ENCODE measurements at places on chromosomes 5 and 9.

- ATAC-seq, result no peak
Measured at GRCh38 chr9:27701587-27701986, 128.3 kb upstream of the C9orf72 start.

DNA sequence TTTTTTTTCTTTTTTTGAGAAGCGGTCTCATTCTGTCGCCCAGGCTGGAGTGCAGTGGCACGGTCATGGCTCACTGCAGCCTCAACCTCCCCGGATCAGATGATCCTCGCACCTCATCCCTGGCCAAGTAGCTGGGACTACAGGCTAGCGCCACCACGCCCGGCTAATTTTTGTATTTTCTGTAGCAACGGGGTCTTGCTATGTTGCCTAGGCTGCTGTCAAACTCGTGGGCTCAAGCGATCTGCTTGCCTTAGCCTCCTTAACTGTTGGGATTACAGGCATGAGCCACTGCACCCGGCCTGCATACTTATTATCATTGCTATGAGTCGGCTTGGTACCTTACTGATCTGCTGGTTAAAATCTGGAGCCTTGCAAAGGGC lies 790 bp upstream of the IARS1 start:
- peak; percentile 40 for ATAC-seq

DNA sequence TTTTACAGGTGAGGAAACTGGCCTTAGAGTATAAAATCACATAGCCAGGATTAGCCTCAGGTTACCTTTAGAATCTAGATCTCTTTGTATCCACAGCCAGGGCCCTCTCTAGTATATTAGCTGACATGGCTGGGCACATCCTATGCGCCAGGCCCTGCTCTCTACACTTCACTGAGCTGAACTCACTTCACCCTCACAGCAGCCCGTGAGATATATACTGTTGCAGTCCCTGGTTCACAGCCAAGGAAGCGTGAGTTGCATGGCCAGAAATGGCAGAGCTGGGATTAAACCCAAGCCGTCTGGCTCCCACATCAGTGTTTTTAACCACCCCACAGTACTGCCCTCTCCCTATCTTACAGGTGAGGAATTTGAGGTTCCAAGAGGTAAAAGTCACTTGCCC lies 58.4 kb downstream of the DAB2IP start:
- ATAC-seq, result no peak

- ATAC-seq, result peak; percentile 93
Measured at GRCh38 chr5:159878988-159879471, 37.3 kb upstream of the ADRA1B start.

DNA sequence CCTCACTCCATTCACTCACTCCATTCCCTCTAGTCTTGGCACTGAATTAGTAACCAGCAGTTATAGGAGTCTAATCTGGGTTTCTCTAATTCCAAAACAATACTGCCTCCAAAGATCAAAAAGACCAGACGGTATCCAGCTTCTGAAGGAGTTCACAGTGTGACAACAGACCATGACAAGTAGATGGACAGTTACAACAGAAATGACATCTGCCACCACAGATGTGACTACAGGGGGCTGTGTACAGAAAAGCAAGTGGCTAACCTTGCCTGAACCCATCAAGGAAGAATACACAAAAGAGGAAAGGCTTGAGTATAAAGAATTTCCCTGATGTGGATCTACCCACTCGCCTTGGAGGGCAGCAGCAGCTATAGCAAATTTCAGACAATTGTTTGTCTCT lies 112.4 kb downstream of the ACTL7B start:
- no peak for ATAC-seq

- peak; percentile 72 for ATAC-seq
Measured at GRCh38 chr9:87498046-87498810, 561 bp downstream of the DAPK1 start.

DNA sequence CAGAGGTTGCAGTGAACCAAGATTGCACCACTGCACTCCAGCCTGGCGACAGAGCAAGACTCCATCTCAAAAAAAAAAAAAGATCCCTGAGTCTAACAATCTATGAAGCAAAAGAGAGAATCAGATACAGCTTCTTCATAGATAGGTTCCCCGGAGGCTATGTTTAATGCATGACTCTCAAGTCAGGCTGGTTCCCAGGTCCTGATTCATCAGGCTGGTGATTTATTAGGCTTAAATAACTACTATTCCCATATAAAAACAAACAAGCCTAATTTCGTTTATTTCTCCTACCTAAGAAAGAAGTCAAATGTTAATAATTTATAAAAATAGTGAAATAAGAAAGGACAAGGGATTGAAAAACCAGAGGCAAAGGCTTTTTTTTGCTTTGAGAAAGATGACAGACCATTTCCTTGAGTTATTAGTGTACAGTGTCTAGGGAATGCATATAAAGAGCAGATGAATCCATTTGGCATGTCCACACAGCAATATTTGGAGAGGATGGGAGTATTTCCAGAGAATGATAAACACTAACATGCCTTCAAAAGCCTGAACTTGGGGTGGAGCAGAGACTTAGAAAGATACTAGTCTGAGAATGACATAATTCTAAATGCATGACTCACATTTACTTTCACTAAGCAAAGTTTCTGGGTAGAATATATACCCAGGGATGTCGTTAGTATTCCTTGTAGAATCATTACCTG lies 115.3 kb downstream of the NREP start:
- peak; percentile 90 for ATAC-seq

- ATAC-seq, result no peak
Measured at GRCh38 chr5:37549411-37549810, 170.3 kb downstream of the WDR70 start.

GRCh38 chr5:104347119-104347708 lies 784.6 kb upstream of the NUDT12 start:
- peak; percentile 88 for ATAC-seq

DNA sequence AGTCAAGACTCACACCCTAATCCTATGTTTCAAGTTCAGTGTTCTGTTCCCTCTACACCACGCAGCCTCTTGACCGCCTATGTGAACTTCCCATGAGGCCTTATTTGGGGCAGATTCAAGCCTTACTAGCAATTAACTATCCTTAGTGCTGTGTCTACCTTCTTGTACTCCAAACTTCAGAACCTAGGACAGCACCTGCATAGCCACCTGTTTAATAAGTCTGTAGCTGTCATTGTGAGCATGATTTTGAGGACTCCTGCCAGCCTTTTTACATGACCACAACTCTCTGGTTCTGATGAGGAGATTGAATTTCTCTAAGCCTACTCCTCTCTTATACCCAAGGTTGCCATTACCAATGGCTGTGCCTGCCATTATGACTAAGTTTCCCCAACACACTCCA lies 50.8 kb upstream of the PCSK1 start:
- ATAC-seq, result no peak

GRCh38 chr5:60445427-60445826 lies 254.5 kb downstream of the DEPDC1B start:
- ATAC-seq, result no peak

GRCh38 chr9:117151716-117152115 lies 263.1 kb downstream of the ASTN2 start:
- ATAC-seq, result no peak

- peak; percentile 22 for ATAC-seq
Measured at GRCh38 chr9:77980622-77981021, 51.0 kb downstream of the GNAQ start.

DNA sequence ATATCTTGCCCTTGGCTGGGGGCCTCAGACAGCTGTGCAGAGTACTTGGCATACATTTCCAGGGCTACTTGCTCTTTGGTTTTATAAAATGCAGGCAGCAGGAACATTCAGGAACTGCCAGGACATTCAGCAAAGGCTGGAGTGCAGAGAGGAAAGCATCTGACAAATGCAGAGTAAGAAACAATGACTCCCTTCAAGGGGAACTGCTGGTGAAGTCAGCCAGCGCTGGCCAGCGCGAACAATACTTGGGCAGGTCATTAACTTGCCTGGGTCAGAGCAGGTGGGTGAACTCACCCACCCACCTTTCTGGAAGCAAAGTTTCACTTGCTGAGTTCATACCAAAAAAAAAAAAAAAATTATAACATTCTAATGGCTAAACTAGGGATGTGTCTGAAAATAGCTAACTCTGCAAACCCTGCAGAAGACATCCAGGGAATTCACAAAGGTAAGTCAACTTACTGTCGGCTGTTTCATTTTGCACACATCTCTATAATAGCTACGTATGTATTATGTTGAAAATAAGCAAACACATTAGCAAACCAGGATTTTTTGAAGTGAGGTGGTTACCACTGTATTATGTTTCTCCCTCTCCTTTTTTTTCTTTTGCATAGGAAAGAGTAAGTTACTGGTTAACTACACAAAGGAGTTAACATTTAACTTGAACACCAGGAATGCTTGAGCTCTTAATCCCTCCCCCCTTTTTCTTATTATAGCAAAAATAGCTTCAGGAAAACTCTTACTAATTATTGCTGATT lies 152.2 kb downstream of the GLIS3 start:
- no peak for ATAC-seq

DNA sequence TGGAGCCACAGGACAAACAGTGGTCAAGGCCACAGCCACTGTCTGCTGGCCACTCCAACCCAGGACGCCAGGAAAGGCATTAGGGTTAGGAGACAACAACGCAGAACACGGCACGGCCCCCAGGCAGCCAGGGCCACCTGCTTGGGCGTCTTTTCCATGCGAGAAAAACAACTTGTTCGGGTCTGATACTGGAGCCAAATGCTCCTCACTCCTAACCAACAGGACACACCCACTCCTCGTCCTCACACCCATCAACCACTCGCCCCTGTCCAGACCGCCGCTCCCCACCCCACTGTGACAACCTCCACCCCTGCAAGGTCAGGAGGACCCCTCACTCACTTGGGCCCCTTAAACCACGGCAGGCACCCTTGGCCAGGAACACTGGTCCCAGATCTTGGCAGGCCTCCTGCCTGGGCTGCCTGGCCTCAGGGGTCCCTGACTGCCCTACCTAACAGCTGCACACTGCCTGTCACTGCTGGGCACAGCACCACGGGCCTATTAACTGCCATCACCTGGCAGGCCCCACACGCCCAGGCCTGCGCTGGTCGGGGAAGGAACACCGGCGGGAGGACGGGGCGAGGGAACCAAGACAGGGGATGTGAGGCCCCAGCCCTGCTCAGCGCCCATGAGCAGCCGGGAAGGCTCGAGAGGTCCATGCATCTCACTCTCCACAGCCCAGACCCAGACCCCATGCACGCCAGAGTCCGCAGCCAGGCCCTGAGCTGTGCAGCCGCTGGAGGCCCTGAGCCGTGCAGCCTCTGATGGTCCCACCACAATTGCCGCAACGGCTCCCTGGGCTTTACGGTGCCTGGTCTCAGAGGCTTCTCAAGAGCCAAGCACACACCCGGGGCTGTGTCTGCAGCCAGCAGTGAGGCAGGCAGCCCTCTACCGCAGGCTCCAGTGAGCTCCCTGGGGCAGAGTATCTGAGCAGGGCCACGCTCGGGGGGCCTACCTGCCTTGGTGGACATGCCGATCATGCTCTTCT lies 13.8 kb downstream of the CLPTM1L start:
- ATAC-seq, result no peak

DNA sequence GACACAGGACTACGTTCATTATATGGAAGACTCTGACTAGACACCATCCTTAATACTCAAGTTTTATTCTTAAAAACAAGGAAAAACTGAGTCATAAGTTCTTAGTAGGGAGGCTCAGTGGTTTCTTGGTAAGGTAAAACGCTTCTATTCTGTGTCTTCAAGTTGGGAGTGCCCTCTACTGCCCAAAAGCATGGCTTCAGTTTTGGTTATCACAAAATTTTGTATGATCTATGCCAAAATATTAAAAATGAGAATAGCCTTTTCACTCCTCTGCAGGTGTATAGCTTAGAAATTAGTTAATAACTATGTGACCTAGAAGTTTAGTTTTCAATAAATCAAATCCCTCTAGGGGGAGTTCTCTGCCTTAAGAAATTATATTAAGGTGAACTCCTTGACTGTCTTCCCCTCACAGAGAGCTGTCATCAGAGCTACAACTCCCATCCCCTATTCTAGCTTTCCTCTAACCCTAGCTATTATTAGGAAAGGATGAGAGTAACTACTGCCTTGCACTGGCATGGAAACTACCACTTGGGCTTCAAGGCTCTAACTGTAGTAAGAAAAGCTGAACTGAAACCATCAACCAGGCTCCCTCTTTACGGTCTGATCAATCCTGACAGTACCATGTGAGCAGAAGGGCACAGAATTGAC lies 189.7 kb downstream of the GNAQ start:
- peak; percentile 33 for ATAC-seq

DNA sequence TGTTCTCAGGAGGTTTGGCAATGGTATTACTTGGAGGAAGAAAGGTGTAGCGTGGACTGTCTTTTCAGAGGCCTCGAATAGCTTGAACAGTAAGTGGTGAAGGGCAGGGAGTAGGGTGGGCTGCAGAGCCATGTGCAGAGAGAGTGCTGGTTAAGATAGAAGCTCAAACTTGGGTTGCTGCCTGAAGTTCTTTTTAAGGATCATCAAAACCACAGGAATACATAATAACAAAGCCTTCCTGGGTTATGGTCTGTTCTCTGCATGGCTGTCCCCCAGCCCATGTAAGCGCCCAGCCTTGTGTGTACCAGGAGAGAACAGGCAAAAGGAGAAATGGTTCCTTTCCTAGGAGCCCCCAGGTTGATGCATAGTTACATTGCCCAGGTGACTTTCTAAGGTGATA lies 43.9 kb downstream of the RCL1 start:
- ATAC-seq, result no peak

GRCh38 chr5:82465235-82465634 lies 187.1 kb upstream of the RPS23 start:
- ATAC-seq, result no peak

DNA sequence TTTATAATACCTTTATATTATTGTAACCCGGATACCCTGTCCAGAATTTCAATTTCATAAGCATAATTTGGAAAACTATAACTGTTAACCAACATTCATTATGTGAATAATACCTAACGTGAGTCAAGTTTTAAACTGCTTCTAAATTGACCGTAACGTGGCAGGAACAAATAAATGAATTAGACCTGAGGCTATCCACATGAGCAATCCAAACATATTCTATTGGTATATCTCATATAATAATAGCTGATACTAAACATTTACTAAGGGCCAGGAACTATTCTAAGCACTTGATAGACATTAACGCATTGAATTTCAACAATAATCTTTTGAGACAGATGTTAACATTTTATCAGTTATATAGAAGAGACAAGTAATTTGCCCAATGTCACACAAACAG lies 276.4 kb downstream of the MEF2C start:
- ATAC-seq, result no peak

GRCh38 chr5:15097552-15097951 lies 226.0 kb upstream of the ANKH start:
- ATAC-seq, result no peak

GRCh38 chr5:116371431-116371830 lies 203.2 kb downstream of the SEMA6A start:
- ATAC-seq, result no peak
